ENCODE measurements at places on chromosomes 7 and 10. TPM values are rescaled to one million over a fixed set of nuclear protein-coding genes. Genes with fewer than 3 reads are reported as not detected.

DNA sequence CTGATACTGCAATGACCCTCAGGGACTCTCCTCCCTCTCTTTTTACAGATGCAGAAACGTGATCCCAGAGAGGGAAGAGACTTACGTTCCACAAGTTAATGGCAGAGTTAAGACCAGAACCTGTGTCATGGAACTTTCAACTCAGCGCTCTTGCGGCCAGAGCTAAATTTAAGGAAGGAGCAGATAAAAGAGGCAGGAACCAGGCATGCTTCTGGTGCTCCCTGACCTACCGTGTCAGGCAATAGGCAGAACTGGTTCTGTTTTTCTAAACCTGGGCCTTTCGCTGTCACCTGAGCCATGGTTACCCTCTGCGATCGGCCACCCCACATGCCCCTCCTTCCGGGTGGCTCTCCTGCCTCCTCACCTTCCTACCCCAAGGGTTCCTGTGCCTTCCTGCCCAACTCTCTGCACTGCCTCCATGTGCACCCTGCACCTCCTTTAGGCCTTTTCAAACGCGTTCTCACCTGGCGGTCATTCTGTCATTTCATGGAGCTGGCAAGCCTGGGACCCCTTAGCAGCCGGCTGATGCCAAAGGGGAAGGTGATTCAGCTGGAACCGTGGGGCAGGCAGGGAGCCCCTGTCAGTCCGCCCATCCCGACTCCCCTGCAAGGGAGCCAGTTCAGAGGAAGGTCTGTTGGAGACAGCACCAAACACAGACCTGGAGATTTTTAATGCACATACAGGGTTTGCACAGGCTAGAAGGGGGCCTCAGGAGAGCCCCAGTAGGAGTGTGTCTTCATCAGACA, 7.7 kb upstream of the GBX1 start:
- no peak for DNase-seq

- DNase-seq, result no peak
These were observed 74.2 kb downstream of the CTNNA3 start for GRCh38 chr10:67621834-67622233.

- no peak for DNase-seq
These were observed 71.9 kb downstream of the C10orf105 start for GRCh38 chr10:71647526-71648253.

- no peak for DNase-seq
These were observed 80.0 kb upstream of the UNC5B start for GRCh38 chr10:71132321-71132810.

DNA sequence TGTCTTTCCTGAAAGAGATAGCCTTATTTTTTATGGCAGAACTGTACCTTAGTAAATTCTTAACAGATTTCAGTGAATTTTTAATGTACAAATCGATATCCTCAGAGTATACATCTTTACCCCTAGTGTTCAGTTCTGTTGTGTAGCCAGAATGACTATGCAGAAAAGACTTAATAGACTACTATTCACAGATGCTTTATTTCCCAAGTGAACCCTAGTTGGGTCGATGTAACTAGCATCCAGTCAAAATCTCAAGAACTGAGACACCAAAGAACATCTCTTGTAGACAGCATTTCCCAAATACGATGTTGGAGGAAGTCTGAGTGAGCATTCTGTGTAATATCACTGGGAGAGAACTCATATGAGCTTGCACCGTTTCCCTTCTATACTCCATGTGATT, 1.5 kb downstream of the AKR1C3 start:
- DNase-seq, result no peak

DNA sequence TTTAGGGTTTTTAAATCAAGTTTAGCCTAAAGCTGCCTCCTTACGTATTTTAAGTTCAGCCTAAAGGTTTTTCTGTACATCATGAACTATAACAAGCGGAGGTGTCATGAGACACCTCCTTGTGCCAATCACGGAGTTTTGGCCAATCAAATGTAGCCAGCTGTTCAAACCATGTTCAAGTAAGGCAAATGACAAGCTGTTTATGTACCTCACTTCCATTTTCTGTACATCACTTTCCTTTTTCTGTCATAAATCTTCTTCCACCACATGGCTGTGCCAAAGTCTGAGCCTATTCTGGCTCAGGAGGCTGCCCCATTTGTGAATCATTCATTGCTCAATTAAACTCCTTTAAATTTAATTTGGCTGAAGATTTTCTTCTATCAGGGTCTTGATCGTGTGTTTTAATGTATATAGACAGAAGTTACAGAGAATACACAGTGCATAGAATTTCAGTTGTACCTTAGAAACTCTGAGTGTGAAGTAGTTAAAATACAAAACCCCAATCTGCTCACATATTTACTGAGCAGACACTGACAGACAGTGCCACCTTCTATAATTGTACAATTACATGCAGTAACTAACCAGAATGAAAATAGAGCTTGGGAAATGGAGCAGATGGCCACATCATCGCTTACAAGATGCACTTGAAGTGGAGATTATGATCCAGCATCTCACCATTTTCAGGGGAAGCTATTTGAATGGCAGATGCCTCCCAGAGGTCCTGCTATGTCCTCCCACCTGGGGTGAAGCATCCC, 76.9 kb upstream of the LANCL2 start:
- no peak for DNase-seq

GRCh38 chr7:78218051-78218450, 419.5 kb downstream of the PHTF2 start:
- DNase-seq, result no peak

DNA sequence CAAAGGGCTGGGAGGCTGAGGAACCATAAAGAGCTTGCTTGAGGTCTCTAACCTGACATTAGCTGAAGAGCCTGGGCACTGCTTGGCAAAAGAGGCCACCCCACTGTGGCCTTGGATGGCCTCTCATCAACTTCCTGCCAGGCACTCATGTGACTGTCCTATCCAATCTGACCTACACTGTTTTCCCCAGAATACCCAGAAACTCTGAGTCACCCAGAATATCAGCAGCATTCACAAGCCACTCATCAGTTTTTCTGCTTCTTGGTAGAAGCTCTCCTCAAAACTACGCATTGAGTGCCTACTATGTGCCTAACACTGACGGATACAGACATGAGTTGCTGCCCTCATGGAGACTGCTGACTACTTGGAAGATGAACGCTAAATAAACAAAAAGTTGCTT, 4.1 kb upstream of the NT5C2 start:
- DNase-seq, result no peak

DNA sequence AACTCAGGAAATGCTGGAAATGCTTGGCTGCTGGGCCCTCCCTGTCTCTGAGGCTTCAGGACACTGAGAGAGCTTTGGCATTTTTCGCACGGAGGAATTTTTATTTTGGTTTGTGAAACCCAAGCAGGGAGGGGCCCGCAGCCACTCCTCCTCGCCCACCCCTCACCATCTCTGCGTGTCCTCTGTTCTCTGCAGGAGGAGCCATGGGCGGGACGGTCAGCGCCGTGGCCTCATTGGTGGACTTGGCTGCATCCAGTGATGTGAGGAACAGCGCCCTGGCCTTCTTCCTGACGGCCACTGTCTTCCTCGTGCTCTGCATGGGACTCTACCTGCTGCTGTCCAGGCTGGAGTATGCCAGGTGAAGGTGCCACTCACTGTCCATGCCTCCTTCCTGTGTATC, 36.8 kb downstream of the SLC29A3 start:
- no peak for DNase-seq

- DNase-seq, result no peak
These were observed 26.8 kb upstream of the DGKI start for GRCh38 chr7:137873524-137873923.

DNA sequence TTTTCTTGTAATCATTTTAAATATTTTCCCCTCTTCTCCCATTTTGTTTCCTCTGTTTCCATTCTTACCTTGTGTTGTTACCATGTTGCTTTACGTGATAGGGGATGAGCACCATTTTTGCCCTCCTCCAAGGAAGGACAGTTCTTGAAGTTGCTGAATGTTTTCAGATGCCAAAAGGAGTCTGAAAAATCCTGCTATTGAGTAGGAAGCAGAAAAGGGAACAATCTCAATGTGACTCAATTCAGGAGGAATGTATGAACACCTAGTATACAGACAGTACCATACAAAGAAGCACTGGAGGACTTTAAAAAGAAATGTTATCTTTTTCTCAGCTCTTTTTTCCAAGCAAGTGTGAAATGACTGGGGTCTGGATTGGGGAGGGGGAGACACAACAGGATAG, 5.1 kb upstream of the NAMPT start:
- no peak for DNase-seq

GRCh38 chr10:97520978-97521761, 22.4 kb downstream of the UBTD1 start:
- no peak for DNase-seq

DNA sequence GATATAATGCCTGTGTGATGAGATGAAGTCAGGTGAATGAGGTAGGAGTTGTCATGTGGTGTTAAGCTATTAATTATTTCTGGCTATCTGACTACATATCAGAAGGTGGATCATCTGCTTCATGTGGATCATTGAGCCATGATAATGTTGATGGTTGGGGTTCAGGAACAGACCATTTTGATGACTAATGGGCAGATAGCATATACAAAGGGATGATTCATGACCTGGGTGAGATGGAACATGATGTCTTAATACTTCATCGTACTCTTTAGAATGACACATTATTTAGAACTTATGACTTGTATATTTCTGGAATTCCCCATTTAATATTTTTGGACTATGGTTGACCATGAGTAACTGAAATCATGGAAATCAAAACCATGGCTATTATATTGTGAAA, 155.1 kb downstream of the OR13A1 start:
- no peak for DNase-seq

DNA sequence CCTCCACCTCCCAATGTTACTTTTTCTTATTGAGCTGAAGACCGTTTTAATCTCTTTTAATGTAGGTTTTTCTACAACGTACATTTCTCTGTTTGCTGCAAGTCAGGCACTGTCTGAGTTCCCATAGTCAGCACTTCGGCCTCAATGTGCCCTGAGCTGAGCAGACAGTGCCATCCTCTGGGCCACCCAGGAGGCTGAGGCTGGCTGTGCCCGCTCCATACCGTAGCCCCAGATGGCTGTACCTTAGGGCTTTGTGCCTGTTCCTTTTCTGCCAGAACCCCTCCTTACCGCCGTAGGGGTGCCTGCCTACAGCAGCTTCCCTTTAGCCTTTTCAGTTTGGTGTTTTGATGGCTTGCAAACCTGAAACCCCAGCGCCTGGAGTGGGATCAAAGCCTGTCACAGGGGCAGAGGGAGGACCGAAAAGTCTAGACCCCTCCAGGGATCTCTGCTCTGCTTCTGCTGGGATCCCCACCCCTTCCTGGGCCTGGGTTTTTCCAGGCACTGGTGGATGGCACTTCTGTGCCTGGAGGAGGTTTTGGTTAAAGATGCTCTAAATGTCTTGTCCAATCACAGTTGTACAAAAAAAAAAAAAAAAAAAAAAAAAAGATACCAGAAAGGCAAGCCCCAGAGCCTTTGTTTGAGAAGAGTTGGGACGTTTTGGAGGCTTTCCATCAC, 9.0 kb downstream of the AGAP3 start:
- no peak for DNase-seq

DNA sequence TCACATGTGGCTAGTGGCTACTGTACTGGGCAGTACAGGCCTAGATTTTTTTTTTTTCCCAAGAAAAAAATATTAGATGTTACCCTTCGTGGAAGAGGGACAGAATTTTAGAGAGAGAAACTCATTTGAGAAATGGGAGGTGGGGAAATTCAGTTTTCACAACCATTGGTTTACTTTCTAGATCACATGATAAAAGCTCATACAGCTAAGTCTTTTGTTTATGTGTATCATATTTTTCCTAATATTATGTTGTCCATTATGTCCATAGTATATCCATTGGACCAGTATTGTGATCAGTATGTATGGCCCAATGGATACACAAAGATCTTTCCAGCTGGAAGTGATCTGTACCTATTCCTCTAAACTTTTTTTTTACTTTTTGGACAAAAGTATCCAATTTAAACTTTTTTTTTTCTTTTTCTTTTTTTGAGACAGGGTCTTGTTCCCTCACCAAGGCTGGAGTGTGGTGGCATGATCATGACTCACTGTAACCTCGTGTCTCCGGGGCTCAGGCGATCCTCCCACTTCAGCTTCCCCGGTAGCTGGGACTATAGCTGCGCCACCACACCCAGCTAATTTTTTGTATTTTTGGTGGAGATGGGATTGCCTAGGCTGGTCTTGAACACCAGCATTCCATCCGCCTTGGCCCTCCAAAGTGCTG, 4.1 kb downstream of the CALU start:
- no peak for DNase-seq

- DNase-seq, result no peak
These were observed 62.2 kb downstream of the SAMD9 start for GRCh38 chr7:93055543-93056107.

- DNase-seq, result no peak
These were observed 67.9 kb upstream of the SRRM3 start for GRCh38 chr7:76133839-76134238.

- DNase-seq, result no peak
These were observed 1.6 kb upstream of the VIPR2 start for GRCh38 chr7:159146084-159146858.

DNA sequence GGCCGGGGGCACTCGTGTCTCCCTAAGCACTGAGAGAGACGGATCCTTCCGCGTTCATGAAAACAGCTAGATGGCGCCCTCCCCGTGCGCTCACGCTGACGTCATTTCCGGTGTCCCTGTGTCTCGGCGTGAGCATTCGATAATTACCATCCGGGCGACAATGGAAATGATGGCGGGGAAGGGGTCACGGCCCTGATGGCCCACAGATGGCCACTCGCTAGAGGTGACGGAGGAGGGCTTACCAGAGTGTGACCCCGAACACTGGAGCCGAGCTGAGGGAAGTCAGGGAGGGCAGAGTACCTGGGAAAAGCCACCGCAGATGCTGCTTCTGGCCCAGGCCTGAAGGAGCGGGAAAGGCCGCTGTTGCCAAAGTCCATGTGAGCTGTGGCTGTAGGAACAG, 222.9 kb downstream of the TCERG1L start:
- no peak for DNase-seq

The PRKAR2B gene
- 9.5 TPM for total RNA-seq

The OR2A1 gene
- total RNA-seq, result not detected

The UNC5B gene
- 3.3 TPM for total RNA-seq

The GPR15LG gene
- total RNA-seq, result 0.32 TPM

The RASSF4 gene
- total RNA-seq, result 36.8 TPM

The KIF11 gene
- 0.37 TPM for total RNA-seq

The ZNF804B gene
- 0.41 TPM for total RNA-seq

The ZNF786 gene
- 2.9 TPM for total RNA-seq

The CTTNBP2 gene
- total RNA-seq, result 10.5 TPM

The PLEKHS1 gene
- total RNA-seq, result 10.1 TPM

The HHEX gene
- 19.3 TPM for total RNA-seq

The MACROH2A2 gene
- total RNA-seq, result 11.2 TPM

The FGFR2 gene
- 32.5 TPM for total RNA-seq

Data from pancreas (tissue), 10 donors.